Umbilical cord (tissue), 2 donors: ENCODE measurements at places on chromosomes 6 and 20. TPM values are rescaled to one million over a fixed set of nuclear protein-coding genes. Genes with fewer than 3 reads are reported as not detected.
A peak's percentile ranks its signal among the peaks of the same experiment; 100 is the strongest.

UBD gene
- total RNA-seq: 1.9 TPM

TRAPPC3L gene
- 1.4 TPM for total RNA-seq

CUL9 gene
- 15.2 TPM for total RNA-seq

ZC3H12D gene
- total RNA-seq: 5.5 TPM

CLDN20 gene
- 2.2 TPM for total RNA-seq

DDO gene
- 0.48 TPM for total RNA-seq

APOM gene
- total RNA-seq: not detected

EBF4 gene
- 14.4 TPM for total RNA-seq

DNA sequence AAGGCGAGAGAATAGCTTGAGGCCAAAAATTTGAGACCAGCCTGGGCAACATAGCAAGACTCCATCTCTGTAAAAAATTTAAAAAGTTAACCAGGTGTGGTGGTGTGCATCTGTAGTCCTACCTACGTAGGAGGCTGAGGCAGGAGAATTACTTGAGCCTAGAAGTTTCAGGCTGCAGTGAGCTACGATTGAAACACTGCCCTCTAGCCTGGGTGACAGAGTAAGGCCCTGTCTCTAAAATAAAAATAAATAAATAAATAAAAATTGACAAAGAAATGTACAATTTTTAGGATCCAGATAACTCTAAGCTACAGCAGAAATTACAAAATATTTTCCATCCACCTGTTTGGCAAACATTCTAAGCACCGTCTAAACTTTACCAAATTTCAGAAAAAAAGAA lies 941.0 kb upstream of the ADGRB3 start:
- DNase-seq: no peak

DNA sequence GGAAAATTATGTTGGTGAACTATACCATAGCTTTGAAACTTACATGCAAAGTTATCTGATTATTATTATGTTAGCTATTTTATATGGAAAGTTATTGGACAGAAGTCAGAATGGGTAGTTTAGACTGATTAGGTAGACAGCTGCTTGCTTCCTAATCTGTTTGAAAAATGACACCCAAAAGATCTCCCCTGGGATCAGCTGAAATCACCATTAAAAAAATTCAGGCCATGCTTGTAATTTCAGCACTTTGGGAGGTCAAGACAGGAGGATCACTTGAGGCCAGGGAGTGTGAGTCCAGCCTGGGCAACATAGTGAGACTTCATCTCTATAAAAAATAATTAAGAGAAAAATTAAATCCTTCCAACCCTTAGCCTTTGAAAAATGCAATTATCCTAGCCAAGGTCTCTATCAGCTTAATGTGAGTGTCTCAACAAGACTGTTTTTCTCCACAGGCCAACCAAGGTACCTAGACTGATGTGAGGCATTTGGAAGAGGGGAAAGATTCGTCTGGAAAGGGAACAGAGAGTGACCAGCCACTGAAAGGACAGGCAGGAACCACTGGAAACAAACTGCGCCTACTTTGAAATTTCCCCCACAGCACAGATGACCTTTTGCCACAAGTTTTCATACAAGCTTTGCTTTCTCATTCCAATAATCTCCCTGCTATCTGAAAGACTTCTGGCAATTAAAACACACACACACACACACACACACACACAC lies 232.3 kb downstream of the GMPR start:
- peak; percentile 62 for DNase-seq

DNA sequence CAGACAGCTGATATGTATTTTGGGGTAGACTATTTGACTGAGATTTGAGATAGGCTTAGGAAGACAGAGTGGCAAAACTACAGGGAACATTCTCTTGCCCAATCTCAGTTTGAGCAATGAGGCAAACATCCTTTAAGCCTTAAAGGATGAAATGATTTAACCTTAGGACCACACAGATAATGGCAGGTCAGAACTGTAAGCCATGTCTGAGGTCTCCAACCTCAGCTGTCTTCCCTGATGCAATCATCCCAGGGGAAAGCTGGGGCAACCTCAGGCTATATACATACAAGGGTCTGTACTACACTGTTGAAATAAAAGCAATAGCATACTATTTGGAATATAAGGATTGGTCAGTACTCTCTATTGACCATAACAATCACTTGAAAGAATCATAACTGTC lies 83.8 kb upstream of the NUP153 start:
- DNase-seq: no peak

- no peak for DNase-seq
These were observed 5.1 kb downstream of the CCR6 start for GRCh38 chr6:167127785-167128531.

DNA sequence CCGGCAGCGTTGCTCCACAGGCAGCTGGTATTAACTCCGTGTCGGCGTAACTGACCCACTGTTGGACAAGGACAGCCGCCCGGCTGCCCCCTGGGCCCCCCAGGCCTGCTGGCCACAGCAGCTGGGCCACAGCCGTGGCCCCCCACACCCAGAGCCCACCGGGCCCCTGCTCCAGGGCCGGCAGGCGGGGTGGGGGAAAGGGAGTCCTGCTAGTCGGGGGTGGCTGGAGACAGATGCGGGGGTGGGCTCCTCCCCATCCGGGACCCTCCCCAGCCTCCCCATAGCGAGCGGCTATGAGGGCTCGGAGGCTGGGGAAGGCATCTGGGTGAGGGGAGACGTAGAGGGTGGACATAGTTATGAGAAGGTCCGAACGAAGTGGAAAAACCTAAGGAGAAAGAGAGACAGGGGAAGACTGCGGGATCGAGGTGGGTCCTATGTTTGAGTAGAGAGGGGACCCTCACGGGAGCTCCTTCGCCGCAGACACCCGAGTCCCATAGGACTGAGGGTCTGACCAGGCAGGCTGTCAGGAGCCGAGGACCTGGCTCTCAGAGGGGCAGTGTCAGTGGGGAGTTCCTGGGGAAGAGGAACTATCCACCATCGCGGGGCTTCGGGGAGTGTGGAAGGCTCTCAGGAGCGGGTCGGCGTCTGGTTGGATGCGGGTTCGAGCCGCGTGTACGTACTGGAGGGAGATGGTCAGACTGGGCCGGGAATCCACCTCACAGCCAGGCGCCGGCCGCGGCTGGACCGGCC lies 511 bp downstream of the VARS1 start:
- no peak for DNase-seq

DNA sequence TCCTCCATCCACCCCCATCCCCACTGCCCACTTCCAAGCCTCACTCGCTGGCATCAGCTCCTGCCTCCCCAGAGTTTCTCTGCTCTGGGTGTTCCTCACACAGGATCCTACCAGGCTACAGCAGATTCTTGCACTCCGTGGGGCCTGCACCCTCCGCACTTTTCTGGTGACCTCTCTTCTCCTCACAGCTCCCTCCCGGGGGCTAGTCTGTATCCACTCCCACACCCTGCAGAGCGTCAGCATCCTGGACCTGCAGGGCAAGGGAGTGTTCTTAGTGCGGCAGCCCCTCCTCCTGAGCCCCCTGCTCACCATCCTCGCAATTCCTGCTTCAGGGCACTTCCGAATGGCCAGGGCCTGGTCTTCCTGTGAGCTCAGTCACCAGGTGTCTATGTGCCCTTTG lies 224.2 kb downstream of the DLL1 start:
- DNase-seq: no peak

GRCh38 chr20:542777-543368 lies 717 bp downstream of the CSNK2A1 start:
- DNase-seq: peak; percentile 14

DNA sequence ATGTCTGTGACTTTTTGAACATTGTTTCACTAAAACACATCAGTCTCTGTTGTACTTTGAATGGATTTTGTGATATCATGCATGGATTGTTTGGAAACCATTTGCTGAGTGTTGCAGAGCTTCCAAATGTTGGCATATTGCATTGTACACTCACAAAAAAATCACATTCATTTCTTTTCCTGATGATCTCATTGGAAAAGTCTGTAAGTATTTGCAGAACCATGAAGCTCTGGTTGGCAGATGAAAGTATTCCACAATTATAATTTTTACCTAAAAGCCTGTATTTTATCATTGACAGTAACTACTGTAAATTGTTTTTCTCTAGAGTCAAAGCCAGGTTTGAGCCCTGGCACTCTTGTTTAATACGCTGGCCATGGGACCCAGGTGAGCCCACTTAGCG lies 42.1 kb downstream of the VAPB start:
- DNase-seq: peak; percentile 52

GRCh38 chr6:11139051-11139960 lies 27.8 kb upstream of the ERVFRD-1 start:
- DNase-seq: no peak

- no peak for DNase-seq
These were observed 74.0 kb upstream of the MAP3K4 start for GRCh38 chr6:160917572-160917971.

DNA sequence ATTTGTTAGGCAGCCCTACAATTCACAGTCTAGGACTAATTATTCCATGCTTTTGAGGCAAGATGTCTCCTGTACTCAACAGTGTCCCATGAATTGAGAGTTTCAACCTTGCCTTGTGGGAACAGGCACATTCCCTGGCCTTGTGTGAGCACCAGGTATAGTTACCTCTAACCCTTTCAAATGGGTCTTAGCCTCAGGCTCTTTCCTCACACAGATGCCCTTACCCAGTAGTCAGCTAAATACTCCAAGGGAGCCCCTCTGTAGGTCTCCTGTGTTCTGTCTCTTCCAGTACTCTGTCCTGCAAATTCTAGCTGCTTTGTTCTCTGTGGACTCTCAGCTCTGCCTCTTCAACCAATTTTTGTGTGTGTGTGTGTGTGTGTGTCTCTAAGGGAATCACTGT lies 135.3 kb downstream of the ZFAND3 start:
- DNase-seq: no peak

GRCh38 chr6:13507306-13507860 lies 20.0 kb upstream of the GFOD1 start:
- no peak for DNase-seq

DNA sequence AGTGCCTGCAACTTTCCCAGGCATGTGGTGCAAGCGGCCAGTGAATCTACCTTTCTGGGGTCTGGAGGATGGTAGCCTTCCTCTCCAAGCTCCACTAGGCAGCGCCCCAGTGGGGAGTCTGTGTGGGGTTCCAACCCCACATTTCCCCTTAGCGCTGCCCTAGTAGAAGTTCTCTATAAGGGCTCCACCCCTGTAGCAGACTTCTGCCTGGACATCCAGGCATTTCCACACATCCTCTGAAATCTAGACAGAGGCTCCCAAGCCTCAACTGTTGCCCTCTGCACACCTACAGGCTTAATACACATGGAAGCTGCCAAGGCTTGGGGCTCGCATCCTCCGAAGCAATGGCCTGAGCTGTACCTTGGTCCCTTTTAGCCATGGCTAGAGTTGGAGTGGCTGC lies 321.6 kb downstream of the TFAP2A start:
- no peak for DNase-seq

GRCh38 chr20:53884859-53885541 lies 185.4 kb downstream of the BCAS1 start:
- no peak for DNase-seq

DNA sequence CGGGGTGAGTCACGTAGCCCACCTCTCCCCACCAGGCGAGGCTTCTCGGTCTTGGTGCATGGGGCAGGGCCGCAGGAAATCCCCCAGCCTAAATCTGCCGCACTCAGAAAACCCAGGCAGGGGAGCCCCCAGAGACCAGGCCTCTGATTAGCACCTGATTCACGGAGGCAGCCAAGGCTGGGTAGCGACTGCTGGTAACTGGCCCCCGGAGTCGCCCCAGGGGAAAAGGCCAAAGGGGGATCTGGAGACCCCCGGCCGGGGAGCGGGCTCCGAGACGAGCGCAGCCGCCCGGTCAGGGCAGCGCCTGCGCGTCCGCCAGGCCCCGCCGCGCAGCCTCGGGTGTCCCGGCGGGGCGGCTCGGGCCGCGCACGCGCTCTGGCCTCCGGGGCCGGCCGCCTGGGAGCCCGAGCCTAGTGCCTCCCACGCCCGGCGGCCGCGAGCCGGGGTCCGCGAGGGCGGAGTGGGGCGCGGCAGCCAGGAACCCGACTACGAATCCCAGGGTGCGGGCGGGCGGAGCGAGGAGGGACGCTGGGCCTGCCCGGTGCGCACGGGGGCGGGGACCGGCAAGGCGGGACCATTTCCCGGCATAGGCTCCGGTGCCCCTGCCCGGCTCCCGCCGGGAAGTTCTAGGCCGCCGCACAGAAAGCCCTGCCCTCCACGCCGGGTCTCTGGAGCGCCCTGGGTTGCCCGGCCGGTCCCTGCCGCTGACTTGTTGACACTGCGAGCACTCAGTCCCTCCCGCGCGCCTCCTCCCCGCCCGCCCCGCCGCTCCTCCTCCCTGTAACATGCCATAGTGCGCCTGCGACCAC lies at the start of gene DUSP22:
DUSP22 (plus strand) TSS at position 791 of the 809 bp plus-strand sequence. CDS start 53 bp downstream, outside the sequence.
- peak; percentile 92 for DNase-seq

DNA sequence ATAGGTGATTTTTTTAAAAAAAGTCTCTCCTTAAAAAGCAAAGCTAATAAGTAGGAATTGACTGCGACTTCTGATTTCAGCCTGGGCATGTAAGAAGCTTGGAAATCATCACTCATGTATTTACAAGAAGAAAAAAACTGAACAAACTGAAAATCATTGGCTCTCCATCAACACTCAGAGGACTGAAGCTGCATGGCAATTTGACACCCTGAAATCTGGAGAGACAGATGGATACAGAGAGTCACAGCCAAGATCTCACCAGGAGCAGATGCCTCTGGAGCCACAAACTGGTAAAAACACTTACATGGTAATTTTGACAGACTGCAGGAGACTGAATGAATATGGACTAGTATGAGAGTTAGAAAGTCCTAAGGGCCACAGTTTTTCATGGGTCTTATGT lies 191.2 kb upstream of the TCF21 start:
- DNase-seq: no peak

DNA sequence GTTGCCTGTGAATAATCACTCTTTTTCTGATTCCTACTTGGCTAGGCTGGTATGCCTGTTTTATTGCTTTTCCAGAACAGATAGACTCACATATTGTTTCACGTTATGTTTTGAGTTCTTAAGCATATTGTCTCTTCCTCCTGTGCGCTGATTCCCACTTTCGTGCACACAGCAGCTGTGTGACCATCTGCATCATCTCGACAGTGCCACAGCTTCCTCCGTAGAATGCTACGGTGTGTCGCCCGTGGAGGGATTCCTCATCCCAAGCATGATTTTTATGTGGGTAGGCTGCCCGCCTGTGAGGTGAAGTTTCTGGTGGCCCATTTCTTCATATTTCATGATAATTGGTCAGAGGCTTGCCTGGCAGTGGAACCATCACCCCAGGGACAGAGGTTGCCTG lies 31.8 kb downstream of the PLCB4 start:
- DNase-seq: no peak

- peak; percentile 1 for DNase-seq
These were observed 183.0 kb upstream of the MMS22L start for GRCh38 chr6:97465877-97466561.

GRCh38 chr6:157314705-157315321 lies 8.5 kb downstream of the TMEM242 start:
- DNase-seq: peak; percentile 75

GRCh38 chr6:143844006-143844405 lies 868 bp downstream of the LTV1 start:
- DNase-seq: no peak

DNA sequence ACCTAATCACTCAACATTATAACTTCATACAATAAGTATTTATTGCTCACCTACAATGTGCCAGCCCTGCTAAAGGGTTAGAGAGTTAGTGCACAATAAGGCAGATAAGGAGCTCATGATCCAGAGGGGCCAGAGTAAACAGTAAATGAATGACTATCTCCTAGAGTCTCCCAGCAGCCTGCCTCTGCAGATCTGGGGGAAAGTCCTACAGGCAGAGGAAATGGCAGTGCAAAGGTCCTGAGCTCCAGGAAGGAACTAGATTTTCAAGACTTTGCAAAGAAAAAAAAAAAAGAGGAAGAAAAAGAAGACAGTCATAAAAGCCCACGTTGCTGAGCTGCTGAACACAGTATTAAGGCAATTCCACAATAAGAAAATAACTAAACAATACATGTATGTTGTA lies 160.1 kb downstream of the SIM1 start:
- no peak for DNase-seq

GRCh38 chr20:60869087-60869486 lies 383.0 kb upstream of the CDH4 start:
- DNase-seq: no peak
